ENCODE measurements at places on chromosomes 12 and 14.

GRCh38 chr14:60328583-60328982 is 79.6 kb downstream of the PPM1A start:
- DNase-seq: no peak

DNA sequence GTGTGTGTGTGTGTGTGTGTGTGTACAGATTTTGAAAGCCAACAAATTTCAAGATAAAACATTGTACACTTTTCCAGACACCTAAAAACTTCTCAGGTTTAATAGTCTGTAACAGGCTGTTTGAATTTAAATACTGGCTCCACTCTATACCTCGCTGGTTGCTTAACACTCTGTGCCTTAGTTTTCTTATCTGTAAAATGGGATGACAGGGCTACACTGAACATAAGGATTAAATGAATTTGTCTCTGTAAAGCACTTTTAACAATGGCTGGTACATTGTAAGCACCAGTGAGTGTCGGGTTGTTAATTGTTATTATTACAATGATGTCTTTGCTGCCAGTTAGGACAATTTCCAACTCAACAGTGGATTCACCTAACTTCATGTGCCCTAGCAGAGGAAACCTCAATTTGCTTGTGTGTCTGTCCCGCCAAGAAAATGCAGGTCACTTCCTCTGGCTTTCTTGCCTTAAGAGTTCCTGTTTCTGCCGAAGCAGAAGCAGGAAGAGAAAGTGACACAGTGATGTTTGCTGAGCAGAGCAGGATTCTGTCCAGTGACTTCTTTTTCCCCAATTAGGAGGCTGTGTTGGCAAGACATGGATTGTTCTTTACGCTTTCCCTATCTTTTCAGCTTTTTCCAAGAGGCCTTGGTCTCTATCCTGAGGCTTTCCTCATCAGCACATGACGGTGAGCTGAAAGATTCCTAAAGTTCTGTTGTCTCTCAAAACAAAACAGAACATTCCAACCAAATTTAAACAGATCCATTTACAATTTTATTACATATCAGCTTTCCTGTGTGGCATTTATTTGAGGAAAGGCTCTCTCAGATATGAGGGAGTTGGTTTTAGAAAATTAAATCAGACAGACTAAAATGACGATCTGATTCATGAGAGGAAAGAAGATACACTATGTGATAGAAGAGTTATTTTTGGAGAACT is 154.1 kb upstream of the ATP2B1 start:
- DNase-seq: no peak

GRCh38 chr12:76633415-76633814 is 73.8 kb upstream of the OSBPL8 start:
- DNase-seq: no peak

- no peak for DNase-seq
Measured at GRCh38 chr12:52495389-52495788, 2.3 kb upstream of the KRT6A start.

DNA sequence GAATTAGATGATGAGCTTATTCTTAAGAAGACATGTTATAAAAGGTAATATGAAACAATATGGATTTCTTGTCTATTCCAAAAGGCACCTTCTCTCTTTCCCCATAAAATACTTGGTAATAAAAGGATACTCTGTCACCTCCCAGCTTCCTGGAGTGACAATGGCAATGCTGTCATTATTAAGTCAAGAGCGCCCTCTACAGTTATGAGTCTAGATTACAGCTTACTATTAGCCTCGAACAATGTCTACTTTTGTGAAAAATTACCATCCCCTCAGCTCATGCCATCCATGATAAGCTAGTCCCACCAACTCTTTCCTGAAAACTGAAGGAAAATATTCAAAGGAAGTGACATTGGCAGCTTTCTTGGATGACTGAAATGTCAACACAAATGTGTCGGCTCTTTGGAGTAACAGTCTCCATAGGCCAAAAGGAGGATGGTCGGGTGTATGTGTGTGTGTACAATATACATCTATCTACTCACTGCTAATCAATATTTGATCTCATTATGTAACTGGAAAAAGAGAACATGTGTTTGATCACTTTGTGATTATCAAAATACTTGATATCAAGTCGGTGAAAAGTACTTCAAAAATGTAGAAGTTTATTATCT is 48.7 kb upstream of the CDKN3 start:
- DNase-seq: no peak

DNA sequence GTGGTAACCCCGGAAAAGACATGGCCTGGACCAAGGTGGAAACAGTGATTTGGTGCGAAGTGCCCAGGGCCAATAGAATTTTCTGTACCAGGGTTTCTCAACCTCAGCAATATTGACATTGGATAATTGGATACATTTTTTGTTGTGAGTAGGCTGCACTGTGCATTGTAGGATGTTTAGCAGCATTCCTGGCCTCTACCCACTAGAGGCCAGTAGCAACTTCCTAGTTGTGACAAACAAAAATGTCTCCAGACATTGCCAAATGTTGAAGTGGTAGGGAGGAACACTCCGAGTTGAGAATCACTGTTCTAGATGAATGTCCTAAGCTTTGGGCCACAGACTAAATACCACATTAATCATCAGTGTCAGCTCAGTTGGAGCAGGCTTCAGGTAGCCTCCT is 6.2 kb upstream of the CGRRF1 start:
- DNase-seq: no peak

DNA sequence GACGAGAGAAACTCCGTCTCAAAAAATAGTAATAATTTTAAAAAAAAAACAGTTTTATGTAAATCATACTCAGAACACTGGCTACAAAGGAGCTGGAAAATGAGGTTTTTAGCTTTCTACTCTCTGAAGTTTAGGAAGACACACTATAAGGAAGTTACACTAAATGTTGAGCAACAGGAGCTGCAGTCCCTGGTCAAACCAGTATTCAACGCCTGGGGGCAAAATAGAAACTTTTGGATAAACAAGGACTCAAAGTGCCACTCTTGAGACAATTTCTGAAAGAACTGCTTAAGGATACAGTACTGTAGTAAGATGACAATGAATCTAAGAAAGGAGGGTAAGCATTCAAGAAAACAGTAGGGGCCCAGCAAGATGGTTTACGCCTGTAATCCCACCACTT is 29.3 kb downstream of the ACTR6 start:
- no peak for DNase-seq

GRCh38 chr12:131355361-131356245 is 355.3 kb upstream of the SFSWAP start:
- DNase-seq: no peak

GRCh38 chr12:65614259-65614889 is 209.9 kb upstream of the HMGA2 start:
- DNase-seq: no peak

GRCh38 chr12:11555743-11556625 is 93.5 kb upstream of the ETV6 start:
- no peak for DNase-seq

DNA sequence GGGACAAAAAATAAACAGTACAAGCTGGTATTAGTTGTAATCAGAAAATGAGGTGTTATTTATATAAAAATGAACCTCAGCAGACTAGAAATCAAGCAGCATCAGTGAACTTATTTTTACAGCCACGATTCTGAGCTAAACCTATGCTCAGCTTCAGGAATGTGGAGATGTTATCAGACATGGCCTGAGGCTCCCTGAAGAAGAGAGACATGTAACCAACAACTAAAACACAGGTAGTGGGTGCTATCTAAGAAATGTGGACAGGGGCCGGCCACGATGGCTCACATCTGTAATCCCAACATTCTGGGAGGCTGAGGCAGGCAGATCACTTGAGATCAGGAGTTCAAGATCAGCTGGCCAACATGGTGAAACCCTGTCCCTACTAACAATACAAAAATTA is 534.3 kb downstream of the VRK1 start:
- no peak for DNase-seq

DNA sequence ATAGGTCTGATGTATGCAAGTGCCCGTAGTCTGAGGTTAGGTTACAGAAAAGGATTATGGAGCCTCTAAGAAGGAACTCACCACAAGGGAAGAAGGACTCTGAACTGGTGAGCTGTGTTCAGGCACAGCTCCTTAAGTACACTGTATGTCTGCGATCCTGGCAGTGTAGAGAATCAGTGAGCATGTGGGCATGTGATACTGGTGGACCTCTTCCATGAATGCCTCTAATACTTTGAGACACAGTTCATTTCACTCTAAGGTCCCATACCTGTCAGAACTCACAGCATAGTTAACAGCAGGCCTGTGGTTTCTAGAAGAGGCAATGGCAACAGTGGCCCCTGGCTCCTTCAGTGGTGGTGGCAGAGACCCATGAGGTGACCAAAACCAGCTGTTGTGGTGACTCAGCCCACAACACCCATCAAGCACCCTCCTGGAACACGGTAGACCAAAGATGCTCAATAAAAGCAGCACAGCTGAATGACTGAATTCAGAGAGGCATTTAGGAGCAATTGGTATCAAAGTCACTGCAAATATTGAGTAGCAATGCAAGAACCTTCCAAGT is 6.9 kb upstream of the OR6J1 start:
- no peak for DNase-seq

- no peak for DNase-seq
Measured at GRCh38 chr12:31386364-31386777, 60.4 kb upstream of the SINHCAF start.

DNA sequence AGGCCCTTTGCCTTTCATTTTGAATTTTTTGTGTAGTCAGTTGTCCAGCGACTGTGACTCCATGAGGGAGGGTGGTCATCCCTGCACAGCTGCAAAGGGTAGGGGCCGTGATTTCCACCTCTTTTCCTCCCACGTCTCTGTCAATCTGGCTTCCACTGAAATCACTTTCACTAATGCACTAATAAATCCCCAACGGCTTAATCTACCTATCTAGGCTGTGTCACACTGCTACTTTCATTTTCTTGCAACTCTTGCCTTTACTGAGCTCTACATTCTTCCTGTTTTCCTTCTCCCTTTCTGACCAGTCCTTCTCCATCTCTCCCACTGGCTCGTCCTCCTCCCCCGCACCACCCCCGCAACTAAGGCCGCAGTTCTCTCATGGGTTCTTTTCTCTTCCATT is 212.3 kb upstream of the FOXN3 start:
- no peak for DNase-seq

DNA sequence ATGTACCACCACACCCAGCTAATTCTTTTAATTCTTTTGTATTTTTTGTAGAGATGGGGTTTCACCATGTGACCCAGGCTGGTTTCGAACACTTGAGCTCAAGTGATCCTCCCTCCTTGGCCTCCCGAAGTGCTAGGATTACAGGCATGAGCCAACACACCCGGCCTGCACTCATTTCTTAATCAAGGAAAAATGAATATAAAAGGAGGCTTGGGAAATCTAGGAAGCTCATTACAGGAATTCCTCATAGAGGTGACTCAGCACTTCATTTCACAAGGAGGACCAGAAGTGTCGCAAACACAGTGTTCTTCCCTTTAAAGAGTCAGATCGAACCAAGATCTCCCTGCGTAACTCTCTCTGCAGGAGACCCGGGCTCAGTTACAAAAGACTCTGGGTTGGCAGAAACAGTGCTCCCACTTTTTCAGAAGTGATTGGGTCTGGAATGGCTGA is 30.3 kb downstream of the NFKBIA start:
- DNase-seq: no peak

DNA sequence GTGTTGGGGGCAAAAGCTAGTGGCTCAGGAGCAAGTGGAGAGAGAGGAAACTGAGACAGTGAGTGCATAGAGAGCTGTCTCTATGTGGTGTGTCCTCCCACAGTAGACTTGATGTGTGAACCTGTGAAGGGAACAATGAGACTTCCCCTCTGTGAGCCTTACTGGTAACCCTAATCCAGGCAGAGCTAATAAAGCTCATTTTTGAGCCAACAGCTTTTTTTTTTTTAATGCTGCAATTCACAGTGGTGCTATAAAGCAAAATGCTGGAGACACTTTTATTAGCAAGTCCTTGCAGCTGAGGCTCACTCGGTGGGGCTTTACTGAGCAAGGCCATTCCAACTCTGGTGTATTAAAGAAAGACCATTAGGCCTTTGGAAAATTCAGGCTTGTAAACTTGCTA is 26.9 kb downstream of the FBXW8 start:
- no peak for DNase-seq

DNA sequence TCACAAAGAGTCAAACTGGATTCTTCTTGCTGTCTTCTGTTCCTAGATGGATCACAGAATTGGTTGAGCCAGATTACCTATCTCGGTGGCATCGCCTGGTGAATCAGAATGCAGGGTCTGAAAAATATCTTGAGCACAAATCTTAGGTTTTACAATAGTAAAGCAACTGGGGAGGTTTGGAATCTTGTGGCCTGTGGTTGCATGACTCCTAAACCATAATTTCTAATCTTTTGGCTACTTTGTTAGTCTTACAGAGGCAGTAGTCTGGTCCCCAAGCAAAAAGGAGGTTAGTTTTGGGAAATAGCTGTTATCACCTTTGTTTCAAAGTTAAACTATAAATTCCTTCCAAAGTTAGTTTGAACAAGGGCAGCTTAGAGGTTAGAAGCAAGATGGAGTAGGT is 1488.5 kb upstream of the FLRT2 start:
- DNase-seq: no peak

GRCh38 chr12:103303484-103303883 is 192.3 kb downstream of the C12orf42 start:
- DNase-seq: no peak

DNA sequence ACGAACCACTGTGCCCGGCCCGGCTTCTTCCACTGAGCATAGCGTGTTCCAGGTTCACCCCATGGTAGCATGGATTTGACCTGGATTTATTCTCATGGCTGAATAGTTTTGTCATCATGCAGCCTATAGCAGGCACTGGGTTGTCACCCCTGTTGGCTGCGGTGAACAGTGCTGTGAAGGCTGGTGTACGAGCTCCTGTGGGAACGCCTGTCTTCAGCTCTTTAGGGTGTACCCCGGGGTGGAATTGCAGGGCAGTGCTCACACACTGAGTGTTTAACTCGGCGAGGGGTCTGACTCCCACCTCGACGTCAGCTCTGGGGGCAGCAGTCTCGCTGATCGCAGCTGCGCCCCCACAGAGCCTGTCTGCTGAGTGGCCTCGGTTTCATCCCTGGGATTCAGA is 15.3 kb downstream of the MMP17 start:
- DNase-seq: no peak

- DNase-seq: peak; percentile 81
Measured at GRCh38 chr14:100067971-100068959, 3.0 kb downstream of the EVL start.

- no peak for DNase-seq
Measured at GRCh38 chr14:50862036-50862570, 9.8 kb upstream of the ABHD12B start.

- no peak for DNase-seq
Measured at GRCh38 chr12:14589169-14590004, 21.7 kb upstream of the PLBD1 start.

GRCh38 chr14:75875958-75876357 is 105.8 kb downstream of the TGFB3 start:
- no peak for DNase-seq

DNA sequence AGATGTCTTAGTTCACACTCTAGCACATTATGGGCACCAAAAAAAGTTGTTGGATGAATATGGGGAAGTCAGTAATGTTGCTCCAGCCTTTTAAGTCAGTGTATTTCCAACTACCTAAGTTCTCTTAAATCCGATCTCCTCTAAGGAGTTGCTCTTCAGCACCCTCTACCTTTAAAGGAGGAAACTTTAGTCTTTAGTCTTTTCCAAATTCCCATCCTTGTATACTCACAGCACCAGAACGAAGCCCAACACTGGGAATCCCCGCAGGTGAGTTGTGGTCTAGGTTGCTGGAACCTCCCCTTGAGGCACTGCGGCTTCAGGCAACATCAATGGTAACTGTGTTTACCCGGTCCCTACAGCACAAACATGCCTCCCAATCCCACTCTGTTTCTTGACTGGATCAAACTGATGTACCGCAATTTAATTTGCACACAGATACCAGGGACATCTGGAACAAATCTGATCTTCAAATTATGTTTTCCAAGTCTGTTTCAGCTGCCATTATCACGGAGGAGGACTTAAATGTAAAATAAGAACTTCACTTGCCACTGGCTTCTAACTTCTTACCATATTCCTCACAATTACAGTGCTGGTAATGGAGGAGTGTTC is 179.0 kb downstream of the FOXN3 start:
- DNase-seq: no peak
